ENCODE measurements at places on chromosomes 6 and 20.

DNA sequence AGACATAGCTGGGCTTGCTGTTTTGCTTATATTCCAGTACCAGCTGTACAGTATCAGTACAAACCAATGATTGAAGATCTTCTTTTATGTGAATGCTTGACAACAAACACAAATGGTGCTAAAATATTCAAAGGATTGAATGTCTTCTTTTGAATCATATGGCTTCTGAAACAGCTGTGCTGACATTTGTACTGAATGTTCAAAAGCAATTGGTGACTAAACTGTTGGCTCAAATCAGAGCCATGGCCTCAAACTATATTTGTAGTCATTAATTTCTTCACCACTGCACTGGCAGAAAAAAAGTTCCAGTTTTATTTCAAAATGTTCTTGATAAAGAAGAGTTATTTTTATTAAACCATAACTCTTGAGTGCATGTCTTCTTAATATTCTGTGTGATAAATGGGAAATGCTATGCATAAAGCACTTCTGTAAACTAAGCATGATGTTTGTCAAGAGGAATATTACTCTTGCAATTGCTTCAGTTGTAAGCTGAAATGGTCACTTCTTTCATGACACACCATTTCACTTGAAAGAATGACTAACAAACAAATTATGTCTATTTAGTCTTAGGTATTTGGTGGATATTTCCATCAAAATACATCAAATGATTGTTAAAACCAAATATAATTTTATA is 45.9 kb upstream of the CENPW start:
- no peak for DNase-seq

DNA sequence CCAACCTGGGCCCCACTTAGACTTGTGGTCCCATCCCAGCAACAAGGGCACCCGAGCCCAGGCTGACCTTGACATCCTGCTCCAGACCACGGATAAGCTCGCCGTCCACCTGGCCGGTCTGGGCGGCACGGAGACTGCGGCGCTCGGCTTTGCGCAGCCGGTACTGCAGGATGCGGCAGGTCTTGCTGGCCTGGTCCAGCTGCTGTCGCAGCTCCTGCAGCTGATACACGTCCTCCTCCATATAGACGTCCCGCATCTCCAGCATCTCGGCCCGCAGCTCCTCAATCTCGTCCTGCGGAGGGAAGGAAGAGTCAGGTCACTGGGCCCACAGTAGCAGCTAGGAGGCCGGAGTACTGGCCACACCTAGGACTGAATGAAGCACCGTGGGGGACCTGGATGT is 36.8 kb upstream of the TLDC2 start:
- DNase-seq = no peak

- peak; percentile 82 for DNase-seq
Observed at GRCh38 chr20:49603209-49603627, 35.3 kb upstream of the PTGIS start.

DNA sequence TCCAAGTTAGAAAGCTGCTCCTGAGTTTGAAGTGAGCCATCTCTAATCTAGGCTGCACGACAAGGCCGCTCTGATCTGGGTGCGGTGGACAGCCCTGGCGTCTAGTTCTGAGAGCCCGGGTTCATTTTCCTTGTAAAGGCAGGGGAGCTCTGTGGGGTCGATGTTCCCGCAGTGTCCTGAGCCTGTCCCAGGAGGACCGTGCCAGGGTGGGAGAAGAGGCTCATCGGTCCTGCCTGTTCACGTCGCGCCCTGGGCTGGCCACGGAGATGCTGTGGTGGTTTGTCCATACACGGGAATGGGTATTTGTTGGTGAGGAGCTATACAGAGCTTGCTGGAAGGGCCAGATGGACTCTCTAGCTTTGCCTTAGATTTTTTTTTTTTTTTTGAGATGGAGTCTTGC is 27.0 kb downstream of the PSMG4 start:
- no peak for DNase-seq

DNA sequence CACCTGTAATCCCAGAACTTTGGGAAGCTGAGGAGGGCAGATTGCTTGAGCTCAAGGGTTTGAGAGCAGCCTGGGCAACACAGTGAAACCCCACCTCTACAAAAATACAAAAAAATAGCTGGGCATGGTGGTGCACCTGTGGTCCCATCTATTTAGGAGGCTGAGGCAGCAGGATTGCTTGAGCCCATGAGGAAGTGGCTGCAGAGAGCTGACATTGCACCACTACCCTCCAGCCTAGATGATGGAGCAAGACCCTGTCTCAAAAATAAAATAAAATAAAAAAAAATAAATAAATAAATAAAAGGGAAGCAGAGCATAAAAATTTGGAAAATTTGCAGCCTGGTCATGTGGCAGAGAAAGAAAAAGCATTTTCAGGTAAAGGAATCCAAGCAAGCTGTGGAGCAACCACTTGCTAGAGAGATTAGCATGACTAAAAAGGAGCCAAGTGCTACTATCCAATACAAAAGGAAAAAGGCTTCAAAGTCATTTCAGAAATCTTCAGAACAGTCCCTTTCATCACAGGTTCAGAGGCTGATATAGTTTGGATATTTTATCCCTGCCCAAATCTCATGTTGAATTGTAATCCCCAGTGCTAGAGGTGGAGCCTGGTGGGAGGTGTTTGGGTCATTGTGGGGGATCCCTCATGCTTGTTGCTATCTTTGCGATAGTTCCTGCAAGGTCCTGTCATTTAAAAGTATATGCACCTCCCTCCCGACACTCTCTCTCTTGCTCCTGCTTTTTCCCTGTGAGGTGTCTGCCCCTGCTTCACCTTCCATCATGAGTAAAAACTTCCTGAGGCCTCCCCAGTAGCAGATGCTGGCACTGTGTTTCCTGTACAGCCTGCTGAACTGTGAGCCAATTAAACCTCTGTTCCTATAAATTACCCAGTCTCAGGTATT is 11.2 kb upstream of the TTK start:
- DNase-seq = no peak

DNA sequence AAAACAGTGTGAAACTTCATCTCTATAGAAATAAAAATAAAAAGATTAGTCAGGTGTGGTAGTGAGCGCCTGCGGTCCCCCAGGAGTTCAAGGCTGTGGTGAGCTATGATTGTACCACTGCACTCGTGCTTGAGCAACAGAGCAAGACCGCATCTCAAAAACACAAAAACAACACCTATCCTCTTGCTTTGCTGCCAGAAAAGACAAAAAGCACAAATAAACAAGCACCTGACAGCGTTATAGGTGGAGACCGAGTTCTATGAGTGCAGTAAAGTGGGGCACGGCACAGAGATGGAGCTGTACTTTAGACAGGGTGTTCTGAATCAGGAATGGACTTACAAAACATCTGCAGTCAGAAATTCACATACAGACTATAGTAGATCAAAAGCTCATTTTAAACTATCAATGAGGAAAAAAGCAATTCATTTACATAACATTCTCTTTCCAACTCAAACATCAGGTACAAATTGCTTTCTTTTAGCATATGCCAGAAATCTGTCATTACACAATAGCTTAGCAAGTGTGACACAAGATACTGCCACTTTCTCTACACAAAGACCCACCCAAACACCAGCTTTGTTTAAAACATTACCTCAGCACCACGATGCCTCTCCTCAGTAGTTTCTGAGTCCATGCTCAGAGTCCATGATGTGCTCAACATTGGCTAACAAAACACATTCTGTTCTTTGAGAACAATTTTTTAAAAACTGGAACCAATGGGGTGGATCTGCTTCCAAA is 10.1 kb downstream of the EZR start:
- no peak for DNase-seq

DNA sequence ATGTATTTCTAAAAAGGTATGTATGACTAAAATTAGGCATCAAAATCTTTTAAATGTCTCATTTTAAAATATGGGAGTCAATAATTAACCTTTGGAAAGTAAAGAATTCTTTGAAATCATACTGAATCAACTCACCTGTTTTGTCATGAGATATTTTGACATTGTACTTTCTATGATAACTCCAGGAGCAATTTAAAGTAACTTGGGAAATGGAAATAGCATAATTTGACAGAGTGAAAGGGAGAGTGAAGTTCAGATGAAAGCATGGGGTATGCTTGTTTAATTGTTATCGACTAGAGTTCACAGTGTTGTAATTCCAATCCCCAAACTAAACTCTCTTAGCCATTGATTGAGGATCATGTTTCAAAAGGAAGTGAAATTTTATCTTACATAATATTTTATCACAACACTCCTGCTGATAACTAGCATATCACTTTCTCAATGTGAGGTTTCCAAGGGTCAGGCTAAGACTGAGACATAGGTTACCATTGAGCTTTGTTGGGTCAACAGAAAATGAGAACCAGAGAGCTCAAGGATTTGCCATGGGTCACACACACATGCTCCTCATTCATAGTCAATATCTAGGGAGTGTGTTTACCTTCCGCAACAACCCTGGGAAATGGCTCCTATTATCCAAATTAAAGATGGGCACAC is 2.3 kb downstream of the GSTA1 start:
- DNase-seq = no peak
